ENCODE measurements at places on chromosomes 7 and 10. TPM values are rescaled to one million over a fixed set of nuclear protein-coding genes. Genes with fewer than 3 reads are reported as not detected.

LRRC17 gene
- total RNA-seq = 1.6 TPM

PRPS1L1 gene
- not detected for total RNA-seq

GPRIN2 gene
- total RNA-seq = not detected

CAMK1D gene
- total RNA-seq = 19.3 TPM

GNG11 gene
- total RNA-seq = 15.2 TPM

TLX1 gene
- not detected for total RNA-seq

ANKRD61 gene
- not detected for total RNA-seq

PIP4K2A gene
- total RNA-seq = 49.5 TPM

PON3 gene
- total RNA-seq = 2.6 TPM

AOAH gene
- not detected for total RNA-seq
